ENCODE measurements at places on chromosomes 4 and X.

- no peak for DNase-seq
Measured at GRCh38 chr4:6092131-6092530, 73.9 kb upstream of the C4orf50 start.

- peak; percentile 14 for DNase-seq
Measured at GRCh38 chrX:24325231-24325630, 11.4 kb upstream of the SUPT20HL2 start.

DNA sequence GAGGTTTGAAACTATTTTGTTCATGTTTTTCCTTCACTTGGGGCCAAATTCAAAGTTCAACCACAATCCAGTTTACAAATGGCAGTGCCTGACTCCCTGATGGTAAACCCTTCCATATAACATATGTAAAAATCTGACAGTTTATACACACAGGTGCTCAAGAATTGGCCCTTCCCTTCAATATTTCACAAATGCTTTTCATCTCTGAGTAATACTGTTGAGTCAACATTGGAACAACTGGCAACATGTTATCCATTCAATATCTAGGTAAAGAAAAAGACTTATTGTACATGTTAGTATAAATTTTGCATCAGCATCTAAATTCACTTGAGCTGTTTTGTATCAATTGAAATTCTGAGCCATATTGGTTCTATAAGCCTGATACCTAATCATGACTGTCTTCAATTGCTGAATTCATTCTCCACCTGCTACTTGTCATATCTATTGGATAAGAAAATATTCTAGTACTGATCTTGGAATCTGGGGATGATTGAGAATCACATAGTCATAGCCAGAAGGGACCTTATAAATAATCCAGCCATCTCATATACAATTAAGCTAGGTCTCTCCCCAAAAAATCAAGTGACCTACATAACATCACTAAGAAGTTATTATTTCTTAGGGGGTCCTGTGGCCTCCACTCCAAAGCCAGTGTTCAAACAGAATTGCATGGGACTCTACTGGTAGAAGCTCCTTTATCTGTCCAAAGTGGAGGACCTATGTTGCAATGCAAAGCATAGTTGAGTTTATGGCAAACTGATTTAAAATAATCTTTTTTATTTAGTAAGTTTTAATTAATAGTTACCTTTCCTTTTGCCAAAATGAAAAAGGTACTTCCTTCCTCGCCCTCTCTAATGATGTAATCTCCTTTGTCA lies 61.9 kb downstream of the PRKG2 start:
- DNase-seq: peak; percentile 83

GRCh38 chrX:46637938-46638337 lies 64.4 kb downstream of the CHST7 start:
- no peak for DNase-seq

DNA sequence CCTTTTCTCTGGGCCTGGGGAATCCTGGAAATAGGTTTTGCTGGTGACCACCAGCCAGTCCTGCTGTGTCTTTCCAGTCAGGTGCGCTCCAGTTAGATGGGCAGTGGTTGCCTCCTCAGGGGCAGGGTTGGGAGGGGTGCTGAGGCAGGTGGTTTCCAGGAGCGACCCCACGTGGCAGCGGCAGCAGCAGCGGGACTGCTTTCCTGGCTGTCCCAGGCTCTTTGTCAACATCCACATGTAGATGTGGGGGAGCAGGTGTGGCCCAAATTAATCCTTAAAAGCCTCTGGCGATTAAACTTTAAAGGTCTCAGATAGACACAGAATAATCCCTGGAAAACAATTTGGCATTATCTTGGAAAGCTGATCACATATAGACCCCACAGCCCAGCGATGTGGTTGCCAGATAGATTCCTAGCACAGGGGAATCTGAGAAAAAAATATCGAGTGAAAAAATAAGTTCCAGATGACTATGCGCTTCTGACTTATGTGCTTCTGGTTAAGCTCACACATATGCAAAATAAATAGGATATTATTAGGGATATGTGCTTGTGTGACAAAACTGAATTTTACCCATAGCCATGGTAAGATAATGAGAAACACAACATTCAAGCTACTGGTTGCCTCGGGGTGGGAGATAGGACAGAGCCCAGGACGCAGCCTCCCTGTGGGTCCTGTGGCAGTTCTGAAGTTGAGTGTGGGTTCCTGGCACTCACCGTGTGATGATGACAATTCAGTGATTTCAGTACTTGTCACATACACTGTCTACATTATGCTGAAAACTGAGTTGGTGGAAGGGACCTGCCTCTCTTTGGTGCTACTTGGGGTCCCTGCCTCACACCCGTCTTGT lies 336.4 kb downstream of the ARHGAP10 start:
- no peak for DNase-seq

DNA sequence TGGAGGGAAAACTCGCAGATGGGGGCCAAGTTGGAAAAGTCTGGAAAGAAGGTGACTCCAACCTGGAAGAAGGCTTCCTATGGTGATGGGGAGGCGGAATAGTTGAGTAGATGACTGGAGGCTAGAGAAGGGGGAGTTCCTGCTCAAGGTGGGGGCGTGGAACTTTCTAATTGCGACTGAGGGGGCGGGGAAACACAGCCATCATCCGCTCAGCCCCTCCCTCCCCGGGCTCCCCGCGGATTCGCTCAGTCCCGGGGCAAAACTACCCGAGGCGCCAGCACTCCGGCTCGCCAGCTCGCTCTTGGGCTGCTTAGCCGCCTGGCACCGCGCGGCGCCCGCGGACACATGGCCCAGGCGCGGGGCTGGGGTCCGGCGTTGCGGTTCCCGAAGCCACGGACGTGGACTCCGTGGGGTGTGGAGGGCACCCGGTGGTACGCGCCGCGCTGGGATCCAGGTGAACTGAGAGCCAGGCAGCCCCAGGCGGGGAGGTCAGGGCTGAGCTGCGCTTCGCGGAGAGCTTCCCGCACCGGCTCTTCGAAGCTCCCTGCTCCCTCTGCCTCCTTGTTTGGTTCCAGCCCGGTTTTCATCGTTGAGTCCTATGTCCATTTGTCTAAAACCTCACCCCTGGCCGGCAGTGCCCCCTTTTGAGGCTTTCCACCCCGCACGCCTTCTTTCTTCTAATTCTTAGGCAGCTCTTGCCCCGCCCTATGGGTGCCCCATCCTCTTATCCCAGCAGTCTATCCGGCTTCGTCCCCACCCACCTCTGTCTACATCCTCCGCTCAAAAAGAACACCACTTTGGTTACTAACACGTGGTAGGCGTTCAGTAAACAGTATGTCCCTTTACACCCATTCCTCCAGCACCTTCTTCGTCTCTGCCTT lies 38.9 kb downstream of the STARD8 start:
- peak; percentile 18 for DNase-seq

GRCh38 chrX:40104985-40105834 lies 7.5 kb upstream of the BCOR start:
- DNase-seq: no peak

GRCh38 chrX:101263766-101264165 lies 27.4 kb downstream of the TAF7L start:
- DNase-seq: no peak

- DNase-seq: no peak
Measured at GRCh38 chrX:2442694-2443093, 58.1 kb downstream of the DHRSX start.

- DNase-seq: peak; percentile 78
Measured at GRCh38 chr4:80538276-80538926, 202.9 kb downstream of the CFAP299 start.

DNA sequence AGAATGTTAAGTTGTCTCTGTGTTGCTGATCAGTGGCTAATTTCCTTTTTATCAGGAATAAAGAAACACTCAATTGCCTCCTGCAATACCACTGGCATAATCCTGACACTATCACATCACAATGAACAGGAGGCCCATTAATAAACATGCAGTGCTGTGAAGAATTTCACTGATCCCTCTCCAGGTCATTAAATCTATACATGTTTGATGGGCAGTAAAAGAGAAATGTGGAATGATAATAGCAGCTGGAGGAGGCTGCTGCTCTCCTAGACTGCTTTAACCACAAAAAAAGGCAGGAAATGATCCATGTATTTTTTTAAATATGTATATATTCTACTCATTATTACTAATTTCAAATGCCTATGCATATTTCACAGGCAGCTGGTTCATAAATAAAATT lies 202.1 kb downstream of the CENPC start:
- DNase-seq: no peak

- peak; percentile 70 for DNase-seq
Measured at GRCh38 chr4:146442801-146443200, 78.9 kb downstream of the SLC10A7 start.

GRCh38 chrX:100819534-100819836 lies 706 bp upstream of the CSTF2 start:
- DNase-seq: no peak

DNA sequence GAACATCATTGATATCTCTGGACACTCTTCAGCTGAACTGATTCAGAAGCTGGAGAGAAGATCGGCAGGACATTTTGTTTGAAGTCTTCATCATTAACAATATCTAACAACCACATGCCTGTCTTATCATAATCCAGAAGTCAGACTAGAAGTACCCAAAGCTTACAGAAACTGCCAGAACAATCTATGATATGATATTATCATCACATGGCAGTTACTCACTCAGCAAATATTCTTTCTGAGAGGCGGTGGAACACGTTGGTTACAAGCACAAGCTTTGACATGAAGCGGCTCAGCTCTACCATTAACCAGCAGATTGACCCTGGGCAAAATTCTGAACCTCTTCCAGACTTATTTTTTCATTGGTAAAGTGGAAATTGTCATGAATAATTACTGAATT lies 69.4 kb upstream of the KIT start:
- peak; percentile 85 for DNase-seq

DNA sequence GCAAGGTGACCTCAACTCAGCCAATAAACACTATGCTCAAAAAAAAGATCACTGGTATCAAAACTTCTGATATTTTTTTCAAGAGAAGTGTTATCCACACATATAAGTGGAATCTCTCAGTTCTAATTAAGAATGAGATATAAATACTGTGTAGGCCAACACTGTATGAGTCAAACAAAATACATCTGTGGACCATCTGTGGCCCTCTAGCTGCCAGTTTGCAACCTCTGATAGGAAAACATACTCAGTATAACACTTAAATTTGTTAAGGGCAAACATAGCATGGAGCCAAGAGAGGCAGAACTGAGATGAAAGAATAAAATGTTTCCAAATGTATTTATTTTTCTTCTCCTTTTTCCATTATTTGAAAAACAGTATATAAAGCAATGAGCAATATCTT lies 377.3 kb downstream of the ARAP2 start:
- no peak for DNase-seq

DNA sequence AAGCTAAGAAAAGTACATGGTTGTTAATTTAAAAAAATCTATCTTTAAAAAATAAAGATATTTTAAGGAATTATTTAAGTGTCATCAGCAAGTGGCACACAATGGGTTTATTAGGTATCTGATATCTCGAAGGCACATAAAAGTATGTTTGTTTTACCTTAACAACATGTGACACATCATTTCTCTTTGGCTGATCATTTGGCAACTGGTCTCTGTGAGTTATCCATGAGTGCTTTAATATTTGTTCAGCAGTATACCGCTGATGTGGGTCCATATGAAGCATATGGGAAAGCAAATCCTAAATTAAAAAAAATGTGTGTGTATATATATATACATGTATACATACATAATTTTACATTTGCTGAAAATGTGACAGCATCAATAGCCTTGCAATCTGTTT lies 123.2 kb downstream of the RPS6KA6 start:
- DNase-seq: no peak

- DNase-seq: no peak
Measured at GRCh38 chr4:26368685-26369084, 47.9 kb downstream of the RBPJ start.

All from epithelial cell of esophagus (primary cell).